Sciatic nerve (tissue), 2 donors: ENCODE measurements at places on chromosomes 5 and 9.
A peak's percentile ranks its signal among the peaks of the same experiment; 100 is the strongest.

DNA sequence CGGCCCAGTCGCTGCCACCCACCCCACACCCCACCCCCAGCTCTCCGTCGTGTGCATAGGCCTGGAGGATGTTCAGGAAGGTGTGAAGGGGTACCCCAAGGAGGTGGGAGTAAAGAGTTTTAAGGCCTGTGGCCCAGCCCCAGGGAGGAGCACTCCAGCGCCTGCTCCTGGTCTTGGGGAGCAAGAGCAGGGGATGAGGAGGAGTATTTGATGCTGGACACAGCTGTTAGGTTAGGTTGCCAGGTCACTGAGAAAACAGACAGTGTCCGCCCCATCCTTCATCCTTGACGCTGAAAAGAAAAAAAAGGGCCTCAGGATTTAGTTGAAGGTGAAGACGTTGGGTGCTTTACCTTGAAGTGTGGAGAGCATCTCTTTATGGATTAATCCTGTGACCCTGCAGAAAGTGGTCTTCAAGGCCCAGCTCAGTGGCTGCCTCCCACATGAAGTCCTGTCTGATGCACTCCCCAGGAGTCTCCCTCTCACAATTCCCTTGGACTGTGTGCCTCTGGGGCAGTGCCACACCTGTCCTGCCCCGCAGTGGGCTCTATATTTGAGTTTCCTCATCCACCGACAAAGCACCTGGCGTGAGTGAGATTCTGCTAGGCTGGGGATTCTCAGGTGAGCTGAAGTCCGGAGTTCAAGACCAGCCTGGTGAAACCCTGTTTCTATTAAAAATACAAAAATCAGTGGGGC is 101.8 kb downstream of the SPRY4 start:
- DNase-seq = no peak

GRCh38 chr9:85310573-85310972 is 431.2 kb downstream of the AGTPBP1 start:
- no peak for DNase-seq

- DNase-seq = no peak
Measured at GRCh38 chr5:87872986-87873385, 395.7 kb downstream of the TMEM161B start.

DNA sequence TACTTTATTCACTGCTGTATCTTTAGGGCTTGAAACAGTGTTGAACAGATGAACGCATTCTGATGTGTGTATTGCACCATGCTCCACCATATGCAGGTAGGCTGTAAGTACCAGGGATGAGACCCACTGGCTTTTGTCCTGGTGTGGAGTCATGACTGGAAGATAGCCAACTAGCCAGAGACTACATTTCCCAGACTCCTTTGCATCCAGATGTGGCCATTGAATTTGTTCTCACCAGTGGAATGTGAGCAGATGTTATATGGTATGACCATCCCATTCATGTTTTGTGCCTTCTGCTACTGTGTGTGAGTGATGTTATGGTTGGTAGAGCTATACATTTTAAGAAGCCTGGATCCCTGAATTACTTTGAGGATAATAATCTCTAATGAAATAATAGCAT is 7.4 kb upstream of the FBXL7 start:
- DNase-seq = no peak

- peak; percentile 54 for DNase-seq
Measured at GRCh38 chr9:98888801-98889421, 54.8 kb upstream of the COL15A1 start.

DNA sequence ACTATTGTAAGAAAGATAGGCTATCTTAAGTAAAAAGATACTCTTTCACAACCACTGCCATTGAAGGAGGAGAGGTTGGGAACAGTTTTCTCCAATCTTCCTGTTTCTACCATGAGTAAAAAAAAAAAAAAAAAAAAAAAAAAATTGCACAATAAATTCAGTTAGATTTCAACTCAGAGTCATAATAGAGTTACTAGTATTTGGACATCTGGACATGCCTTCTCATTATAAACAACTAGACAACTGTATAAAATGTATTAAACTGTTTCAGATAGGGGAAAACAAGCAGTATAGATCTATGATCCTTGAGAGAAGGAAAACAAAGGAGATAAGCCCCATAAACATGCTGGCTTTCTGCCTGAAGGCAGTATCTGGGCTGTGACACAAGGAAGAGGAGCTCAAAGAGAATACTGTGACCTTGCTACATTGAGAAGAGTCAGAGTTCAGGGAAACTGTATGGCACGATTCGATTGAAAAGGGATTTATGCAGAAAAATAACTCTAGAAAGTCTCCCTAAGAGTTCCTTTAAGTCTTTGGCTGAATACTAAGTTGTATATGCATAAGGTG is 249.2 kb upstream of the POU5F2 start:
- no peak for DNase-seq

DNA sequence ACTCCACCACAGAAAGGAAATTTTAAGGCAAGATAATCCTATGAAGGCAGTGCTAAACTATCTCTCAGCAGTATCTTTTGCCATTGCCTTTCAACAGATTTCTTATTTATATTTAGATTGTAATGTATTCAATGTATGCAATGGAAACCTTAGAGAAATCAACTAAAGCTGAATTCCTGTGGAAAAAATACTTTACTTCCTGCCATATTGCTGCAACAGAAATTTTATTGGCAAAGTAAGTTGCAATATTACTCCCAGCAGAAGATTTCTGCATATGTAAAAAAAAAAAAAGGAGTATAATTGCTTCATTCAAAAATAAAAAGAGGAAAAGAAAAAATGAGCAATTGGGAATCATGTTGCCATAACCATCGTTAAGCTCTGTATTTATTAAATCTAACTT is 454.6 kb upstream of the CD180 start:
- no peak for DNase-seq

GRCh38 chr9:69157751-69158466 is 16.2 kb upstream of the TJP2 start:
- no peak for DNase-seq

DNA sequence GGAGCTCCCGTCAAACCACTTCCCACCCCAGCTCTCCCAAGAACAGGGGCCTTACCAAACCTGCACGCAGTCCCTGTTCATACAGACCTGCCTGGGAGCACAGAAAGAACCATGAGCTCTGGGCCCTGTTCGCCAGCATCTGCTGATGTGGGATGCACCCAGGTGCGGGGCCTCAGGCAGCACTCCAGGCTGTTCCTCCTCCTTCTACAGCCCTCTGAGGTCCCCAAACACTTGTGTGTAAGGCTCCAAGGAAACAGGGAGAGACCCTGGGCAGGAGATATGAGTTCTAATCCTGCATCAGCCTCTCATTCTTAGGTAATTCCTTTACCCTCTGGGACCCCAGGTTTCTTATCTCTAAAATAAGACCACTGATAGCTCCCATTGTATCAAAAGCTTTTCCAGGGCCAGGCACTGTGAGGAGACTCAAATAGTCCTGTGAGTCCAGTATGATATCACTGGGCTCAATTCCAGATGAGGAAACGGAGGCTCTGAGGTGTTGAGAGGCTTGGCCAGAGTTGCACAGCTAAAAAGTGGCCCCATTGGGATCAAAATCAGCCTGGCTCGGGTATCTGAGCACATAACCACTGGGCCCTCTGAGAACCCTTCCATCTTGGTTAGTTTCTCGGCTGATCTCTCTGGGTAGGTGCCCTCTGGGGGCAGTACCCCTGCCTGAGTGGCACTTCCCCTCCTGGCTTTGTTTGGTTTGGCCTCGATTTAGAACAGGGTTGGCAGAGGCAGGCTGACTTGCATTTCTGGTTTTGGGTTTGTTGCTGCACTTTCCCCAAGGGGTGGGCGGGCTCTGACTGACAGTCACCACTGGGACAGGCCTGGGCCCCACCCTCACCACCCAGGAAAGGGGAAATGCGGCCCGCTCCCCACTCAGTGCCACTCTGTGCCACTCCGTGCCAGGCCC is 116.8 kb downstream of the RGS3 start:
- DNase-seq = peak; percentile 81

DNA sequence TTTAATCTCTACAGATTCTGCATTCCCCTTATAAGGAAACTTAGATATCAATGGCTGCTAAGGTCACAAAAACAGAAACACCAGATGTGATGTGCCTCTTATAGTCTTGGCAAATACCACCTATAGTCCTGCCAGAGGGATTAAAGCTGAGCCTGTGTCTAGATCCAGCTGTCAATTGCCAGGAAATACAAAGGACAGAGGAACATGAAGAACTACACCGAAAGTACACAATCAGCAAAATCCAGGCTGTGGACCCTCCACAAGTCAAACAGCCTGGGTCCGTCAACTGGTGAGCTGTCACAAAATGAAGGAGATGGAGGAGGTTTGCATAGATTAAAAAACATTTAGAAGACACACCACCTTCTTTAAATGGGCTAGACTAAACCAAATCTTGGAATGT is 85.4 kb downstream of the KLF4 start:
- DNase-seq = no peak

- DNase-seq = no peak
Measured at GRCh38 chr9:84229191-84229590, 111.4 kb downstream of the SLC28A3 start.

GRCh38 chr5:68285851-68286611 is 70.5 kb downstream of the PIK3R1 start:
- DNase-seq = no peak

DNA sequence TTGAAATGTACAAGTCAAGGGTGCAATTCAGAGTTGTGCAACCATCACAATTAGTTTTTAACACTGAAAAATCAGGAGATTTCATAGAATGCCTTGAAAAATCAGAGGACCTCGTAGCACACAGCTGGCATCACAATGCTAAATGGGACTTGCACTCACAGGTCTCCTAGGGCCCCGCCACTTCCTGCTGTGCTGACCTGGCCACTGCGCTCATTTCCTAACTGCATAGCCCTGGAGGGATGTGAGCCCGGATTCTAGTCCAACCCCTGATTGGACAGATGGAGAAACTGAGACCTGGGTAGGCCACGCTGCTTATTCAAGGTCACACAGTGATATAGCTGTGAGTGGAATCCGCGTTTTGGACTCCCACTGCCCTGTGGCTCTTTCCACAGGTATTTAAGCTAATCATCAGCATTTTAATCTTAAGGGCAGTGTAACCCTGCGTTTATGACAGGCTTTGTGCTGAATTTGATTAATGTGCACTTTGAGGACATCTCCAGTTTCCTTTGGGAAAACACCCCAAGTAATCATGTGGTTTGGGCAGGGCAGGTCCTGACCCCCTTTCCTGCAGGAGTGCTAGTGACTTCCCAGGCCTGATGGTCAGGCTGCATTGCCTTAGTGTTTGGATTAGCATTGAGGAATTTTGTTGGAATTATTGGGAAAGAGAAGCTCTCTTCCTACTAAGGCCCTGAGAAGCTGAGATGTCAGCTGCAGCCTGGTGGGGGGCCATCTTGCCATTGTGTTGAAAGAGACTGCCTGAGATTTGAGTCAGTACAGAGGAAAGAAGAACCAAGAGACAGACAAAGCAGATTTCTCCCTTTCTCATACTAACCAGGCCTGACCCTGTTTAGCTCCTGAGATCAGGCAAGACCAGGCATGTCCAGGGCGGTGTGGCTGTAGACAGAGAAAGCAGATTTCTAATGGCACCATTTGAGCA is 36.2 kb downstream of the STC2 start:
- no peak for DNase-seq

GRCh38 chr5:113201715-113202114 is 225.1 kb downstream of the DCP2 start:
- no peak for DNase-seq

- no peak for DNase-seq
Measured at GRCh38 chr5:167709625-167710024, 581.8 kb upstream of the WWC1 start.

DNA sequence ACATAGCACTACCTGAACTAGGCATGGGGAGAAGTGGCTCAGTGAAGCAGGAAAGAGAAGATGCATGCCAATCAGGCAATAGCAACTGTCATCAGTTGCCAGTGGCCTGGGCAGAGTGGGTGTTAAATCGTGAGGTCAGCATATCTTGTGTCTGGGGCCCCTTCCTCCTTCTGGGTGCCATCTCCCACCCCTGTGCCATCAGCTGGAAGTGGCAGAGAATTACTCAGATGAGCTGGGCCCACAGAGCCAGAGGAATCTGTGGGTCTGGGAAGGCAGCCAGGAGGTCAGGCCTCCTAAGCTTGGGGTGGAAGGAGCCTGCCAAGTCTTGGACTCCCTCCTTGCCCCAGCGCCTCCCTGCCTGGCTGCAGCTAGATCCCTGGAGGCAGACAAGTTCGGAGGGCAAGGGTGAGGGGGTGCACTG is 66.5 kb downstream of the GALNT12 start:
- peak; percentile 82 for DNase-seq

DNA sequence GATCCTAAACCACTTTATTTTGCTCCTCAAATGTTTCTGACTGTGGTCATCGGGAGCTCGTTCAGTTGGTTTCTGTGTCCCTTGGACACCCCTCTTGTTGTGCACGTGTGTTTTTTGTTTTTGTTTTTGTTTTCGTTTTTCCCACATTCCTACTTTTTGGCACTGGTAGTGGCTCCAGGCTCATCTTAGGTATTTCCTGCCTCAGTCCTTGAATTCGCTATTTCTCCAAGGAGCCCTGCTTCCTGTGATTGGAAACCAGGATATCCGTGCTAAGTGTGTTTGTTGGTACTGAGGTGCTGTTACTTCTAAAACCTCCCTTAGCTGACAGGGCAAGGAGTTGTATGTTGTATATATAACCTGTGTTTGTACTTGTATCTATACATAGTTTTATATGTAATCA is 5.9 kb downstream of the HMCN2 start:
- peak; percentile 3 for DNase-seq

DNA sequence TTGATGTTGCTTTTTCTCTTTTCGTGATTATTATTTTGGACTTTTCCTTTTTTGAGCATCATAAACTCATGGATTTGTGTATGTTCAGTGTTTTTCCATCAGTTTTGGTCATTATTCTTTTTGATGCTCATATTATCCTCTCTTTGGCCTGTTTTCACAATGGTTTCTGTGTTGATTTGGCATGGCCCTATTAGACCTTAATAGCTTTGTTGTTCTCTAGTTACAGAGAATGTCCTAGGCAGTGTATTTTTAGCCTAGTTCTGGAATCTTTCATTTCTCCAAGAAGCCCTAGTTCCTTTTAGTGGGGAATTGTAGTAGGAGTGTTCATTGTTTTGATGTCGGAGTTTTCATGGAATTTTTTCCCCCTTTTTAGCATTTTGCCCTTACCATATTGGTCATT is 41.3 kb upstream of the ROPN1L start:
- DNase-seq = no peak
